ENCODE measurements at places on chromosomes 13 and 19. TPM values are rescaled to one million over a fixed set of nuclear protein-coding genes. Genes with fewer than 3 reads are reported as not detected.

DNA sequence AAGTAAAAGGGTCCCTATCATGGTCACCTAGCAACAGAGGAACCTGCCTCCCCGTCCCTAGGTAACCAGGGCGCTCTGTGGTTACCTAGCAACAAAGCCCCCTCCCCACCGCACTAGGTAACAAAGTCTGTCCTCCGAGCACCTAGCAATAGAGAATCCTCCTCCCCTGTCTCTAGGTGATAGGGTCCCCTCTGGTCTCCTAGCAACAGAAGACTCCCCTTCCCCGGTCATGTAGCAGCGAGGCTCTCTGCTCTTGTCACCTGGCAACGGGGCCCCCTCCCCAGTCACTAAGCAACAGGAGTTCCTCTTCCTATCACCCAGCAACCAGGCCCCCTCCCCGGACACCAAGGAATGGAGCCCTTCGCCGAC lies 307 bp downstream of the JOSD2 start:
- DNase-seq = no peak
- peaks cover 2% of the 10 kb centered on the region for H3K36me3 ChIP-seq
- H3K4me1 ChIP-seq = peaks cover 3% of the 10 kb centered on the region

DNA sequence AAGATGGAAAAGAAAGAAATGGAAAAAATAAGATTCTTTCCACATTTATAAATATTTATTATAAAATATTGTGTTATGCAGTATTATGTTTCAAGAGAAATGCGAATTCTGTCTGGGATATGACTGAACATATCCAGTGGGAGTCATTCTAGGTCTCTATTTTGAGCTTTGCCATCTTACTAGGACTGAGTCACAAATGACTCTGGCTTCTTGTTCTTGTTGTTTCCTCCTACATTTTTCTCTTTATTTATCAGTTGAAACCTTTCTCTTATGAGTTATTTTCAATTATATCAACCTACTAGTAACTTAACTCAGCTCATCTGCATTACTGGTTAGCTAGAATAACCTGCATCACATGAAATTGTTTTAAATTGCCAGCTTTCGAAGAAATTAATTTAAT lies 1247.3 kb downstream of the SLITRK1 start:
- H3K36me3 ChIP-seq = no peaks in the 10 kb centered on the region
- peak; percentile 16 for DNase-seq
- no peaks in the 10 kb centered on the region for H3K27me3 ChIP-seq
- no peak overlapping the region for H3K27ac ChIP-seq
- H3K4me3 ChIP-seq = no peak overlapping the region
- no peaks in the 10 kb centered on the region for H3K4me1 ChIP-seq

DNA sequence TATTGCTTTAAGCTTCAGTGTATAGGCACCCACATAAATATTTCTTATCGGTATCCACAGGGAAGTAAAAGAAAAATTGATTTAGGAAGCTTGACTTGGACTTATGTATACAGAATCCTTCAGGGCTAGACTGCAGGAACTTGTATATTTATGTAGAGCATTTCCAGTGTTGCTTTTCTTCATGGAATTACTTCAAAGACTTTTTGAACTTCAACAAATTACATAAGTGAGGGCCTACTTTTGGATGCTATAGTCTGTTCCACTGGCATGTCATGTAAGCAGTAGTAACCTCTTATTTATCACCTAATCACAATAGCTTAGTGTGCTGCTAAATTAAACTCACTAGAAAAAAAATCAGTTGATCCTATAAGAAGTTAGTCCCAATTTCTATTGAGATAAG lies 557.9 kb upstream of the SLITRK6 start:
- no peaks in the 10 kb centered on the region for H3K4me1 ChIP-seq
- H3K36me3 ChIP-seq = no peaks in the 10 kb centered on the region
- H3K4me3 ChIP-seq = no peak overlapping the region
- no peaks in the 10 kb centered on the region for H3K27me3 ChIP-seq
- DNase-seq = no peak

- H3K36me3 ChIP-seq = peaks cover 22% of the 10 kb centered on the region
- H3K27me3 ChIP-seq = no peaks in the 10 kb centered on the region
- H3K27ac ChIP-seq = no peak overlapping the region
- peaks cover 10% of the 10 kb centered on the region for H3K4me1 ChIP-seq
Measured at GRCh38 chr13:75804054-75804453, 167.9 kb downstream of the LMO7 start.

- no peak overlapping the region for H3K27ac ChIP-seq
- H3K4me3 ChIP-seq = no peak overlapping the region
- H3K27me3 ChIP-seq = no peaks in the 10 kb centered on the region
- no peak for DNase-seq
- no peaks in the 10 kb centered on the region for H3K36me3 ChIP-seq
- H3K4me1 ChIP-seq = peaks cover 6% of the 10 kb centered on the region
Measured at GRCh38 chr19:19451429-19452242, 46.2 kb downstream of the GATAD2A start.

DNA sequence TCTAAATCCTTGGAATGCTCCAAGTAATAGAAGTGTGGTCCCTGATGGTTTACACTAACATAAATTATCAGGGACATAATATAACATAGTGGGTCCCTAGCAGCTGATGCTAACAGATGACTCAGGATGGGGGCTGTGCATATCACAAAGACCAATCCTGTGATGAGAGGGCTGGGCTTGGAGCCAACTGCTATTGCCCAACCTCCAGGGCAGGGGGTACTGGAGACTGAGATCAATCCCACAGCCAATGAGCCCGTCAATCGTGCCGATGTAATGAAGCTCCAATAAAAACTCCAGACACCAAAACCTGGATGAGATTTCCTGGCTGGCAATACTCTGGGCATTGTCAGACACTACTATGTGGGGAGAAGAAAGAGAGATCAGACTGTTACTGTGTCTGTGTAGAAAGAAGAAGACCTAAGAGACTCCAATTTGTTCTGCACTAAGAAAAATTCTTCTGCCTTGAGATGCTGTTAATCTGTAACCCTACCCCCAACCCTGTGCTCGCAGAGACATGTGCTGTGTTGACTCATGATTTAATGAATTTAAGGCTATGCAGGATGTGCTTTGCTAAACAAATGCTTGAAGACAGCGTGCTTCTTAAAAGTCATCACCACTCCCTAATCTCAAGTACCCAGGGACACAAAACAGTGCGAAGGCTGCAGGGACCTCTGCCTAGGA lies 33.4 kb downstream of the ABCC4 start:
- H3K4me1 ChIP-seq = peaks cover 27% of the 10 kb centered on the region
- H3K27ac ChIP-seq = peak overlapping the region; percentile 95
- no peak overlapping the region for H3K4me3 ChIP-seq
- H3K36me3 ChIP-seq = peaks cover 18% of the 10 kb centered on the region

GRCh38 chr13:109126891-109127641 lies 497.7 kb downstream of the MYO16 start:
- H3K27me3 ChIP-seq = peaks cover 6% of the 10 kb centered on the region
- no peak for DNase-seq
- H3K4me1 ChIP-seq = no peaks in the 10 kb centered on the region
- H3K4me3 ChIP-seq = no peak overlapping the region

DNA sequence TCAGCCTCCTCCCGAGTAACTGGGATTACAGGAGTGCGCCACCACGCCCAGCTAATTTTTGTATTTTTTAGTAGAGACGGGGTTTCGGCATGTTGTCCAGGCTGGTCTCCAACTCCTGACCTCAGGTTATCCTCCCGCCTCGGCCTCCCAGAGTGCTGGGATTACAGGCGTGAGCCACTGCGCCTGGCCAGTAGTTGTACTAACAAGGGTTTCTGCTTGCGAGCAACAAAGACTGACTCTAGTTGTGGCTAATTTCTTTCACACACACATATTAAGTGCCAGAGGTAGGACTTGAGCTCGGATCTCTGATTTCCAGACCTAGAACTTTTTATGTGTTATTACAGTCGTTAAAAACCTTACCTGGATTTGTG lies 635 bp upstream of the PCCA start:
- peaks cover 5% of the 10 kb centered on the region for H3K36me3 ChIP-seq
- H3K4me3 ChIP-seq = peak overlapping the region; percentile 75
- no peak for DNase-seq
- H3K4me1 ChIP-seq = peaks cover 2% of the 10 kb centered on the region
- H3K27me3 ChIP-seq = no peaks in the 10 kb centered on the region

DNA sequence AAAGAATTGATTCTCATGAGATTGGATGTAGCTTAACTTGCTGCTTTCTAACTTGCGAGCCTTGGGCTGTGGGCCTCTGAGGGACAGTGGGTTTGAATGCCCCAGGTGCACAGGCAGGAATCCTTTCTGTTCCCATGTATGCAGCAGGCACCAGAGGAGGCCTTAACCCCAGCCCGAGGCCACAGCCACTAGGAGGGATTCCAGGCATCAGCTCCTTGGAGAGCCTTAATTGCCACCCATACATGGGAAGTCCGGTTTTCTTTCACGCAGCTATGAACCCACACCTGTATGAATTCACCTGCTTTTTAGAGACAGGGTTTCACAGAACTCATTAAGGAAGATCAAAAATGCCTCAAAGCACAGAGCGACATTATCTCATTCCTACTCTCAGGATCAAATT lies 117.9 kb downstream of the CRYL1 start:
- no peak overlapping the region for H3K27ac ChIP-seq
- no peak overlapping the region for H3K4me3 ChIP-seq
- DNase-seq = no peak
- H3K36me3 ChIP-seq = no peaks in the 10 kb centered on the region
- peaks cover 7% of the 10 kb centered on the region for H3K27me3 ChIP-seq
- peaks cover 3% of the 10 kb centered on the region for H3K4me1 ChIP-seq

Gene PLIN4
- total RNA-seq = under 0.01 TPM
